H4 (cell line): ENCODE measurements at places on chromosomes 3 and 15. TPM values are rescaled to one million over a fixed set of nuclear protein-coding genes. Genes with fewer than 3 reads are reported as not detected.

GRCh38 chr15:42385980-42386700 is 26.8 kb downstream of the CAPN3 start:
- DNase-seq: no peak

DNA sequence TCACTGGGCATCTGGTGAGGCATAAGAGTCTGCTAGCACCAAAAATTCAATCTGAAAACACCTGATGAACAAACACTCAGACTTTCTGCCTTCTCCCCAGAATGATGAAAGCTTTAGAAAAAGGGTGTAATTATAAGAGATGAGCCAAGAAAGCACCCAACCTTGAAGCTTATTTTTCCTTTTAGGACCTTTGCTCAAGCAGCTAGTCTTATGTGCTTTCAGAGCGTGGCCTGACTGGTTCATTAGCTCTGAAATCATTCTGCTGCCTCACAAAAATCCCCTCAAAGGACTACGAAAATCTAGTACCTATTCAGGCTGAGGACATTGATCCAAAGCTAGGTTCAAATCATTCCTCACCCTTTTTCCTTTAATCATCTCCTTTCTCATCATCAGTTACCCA is 662.3 kb downstream of the MAGI1 start:
- no peak for DNase-seq

The AP4E1 gene
- 4.5 and 6.0 TPM in 2 replicates for total RNA-seq

The ISLR gene
- total RNA-seq: 0.06 TPM in 1 of 2 replicates, not detected in the other
